ENCODE measurements at places on chromosomes 5 and 9.
A peak's percentile ranks its signal among the peaks of the same experiment; 100 is the strongest.

GRCh38 chr9:26687421-26687820 is 205.2 kb downstream of the CAAP1 start:
- DNase-seq = no peak

GRCh38 chr9:35464141-35465025 is 25.5 kb upstream of the RUSC2 start:
- DNase-seq = no peak

DNA sequence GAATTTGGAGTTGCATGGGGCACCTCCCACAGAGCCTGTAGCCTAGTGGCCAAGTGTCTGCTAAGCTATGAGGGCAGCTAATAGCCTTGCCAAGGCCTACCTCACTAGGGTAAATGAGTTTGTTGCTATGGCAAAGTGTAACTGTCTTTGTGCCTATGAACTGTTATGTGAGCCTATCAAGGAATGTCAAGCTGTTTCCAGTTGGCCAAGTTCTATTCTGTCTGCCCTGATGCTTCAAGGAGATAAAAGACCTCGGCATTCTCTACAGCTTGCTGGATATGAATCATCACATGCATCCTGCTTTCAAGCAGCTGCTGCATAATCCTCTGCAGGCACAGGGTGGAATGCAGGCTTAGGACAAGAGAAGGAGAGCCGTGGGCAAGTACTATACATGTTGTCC is 69.8 kb upstream of the CCDC112 start:
- DNase-seq = peak; percentile 85

DNA sequence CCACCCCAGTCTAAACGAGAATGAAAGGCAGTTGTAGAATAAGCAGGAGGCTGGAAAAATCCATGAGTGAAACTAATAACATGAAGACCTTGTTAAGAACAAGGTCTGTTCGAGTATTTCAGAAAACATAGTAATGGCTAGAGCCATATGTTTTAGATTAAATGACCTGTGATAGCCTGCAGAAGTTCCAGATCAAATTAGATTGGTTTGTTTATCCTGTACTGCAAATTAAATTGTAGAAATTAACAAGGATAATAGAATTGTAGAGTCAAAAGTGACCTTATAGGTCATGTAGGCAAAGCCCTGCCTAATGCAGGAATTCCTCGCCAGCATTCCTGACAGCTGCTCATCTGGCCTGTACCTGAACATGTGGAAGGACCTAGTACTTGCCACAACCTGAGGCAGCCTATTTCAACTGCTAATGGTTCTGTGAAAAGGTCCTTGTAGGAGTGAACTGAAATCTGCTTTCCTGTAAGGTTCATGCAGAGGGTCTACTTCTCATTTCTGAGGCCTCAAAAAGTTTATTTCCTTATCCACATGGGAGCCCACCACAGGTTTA is 17.2 kb downstream of the LIX1 start:
- DNase-seq = no peak

DNA sequence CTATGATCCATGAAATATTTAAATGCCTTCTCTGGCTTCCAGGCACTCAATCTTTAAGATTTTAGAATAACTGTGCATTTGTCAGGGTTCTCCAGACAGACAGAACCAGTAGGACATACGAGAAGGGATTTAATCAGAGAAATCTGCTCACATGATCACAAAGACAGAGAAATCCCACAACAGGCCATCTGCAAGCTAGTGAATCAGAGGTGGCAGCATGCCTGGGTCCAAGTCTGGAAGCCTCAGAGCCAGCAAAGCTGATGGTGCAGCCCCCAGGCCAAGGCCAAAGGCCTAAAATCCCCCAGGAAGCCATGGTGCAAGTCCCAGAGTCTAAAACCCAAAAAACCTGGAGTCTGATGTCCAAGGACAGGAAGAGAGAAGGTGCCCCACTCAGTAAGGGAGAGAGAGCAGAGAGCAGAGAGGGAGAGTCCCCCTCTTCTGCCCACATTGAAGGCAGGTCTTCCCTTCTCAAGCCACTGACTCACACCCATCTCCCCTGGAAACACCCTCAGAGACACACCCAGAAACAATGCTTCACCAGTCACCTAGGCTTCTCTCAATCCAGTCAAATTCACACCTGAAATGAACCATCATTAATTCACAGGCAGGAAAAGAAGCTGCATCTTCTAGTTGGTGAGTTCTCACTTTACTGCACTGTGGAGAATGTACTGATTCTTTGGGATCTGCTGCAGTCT is 48.7 kb downstream of the CAMSAP1 start:
- DNase-seq = no peak

- DNase-seq = no peak
These were observed 71.5 kb downstream of the SLIT3 start for GRCh38 chr5:169229342-169229892.

- DNase-seq = no peak
These were observed 291.1 kb downstream of the CCDC171 start for GRCh38 chr9:15843931-15844330.

GRCh38 chr9:89579741-89580385 is 24.9 kb upstream of the GADD45G start:
- no peak for DNase-seq

- DNase-seq = no peak
These were observed 24.9 kb downstream of the CNOT6 start for GRCh38 chr5:180519098-180519497.

GRCh38 chr5:117058740-117059139 is 484.1 kb upstream of the SEMA6A start:
- no peak for DNase-seq

Measured in ACHN (cell line).